ENCODE measurements at places on chromosomes 4 and X.

DNA sequence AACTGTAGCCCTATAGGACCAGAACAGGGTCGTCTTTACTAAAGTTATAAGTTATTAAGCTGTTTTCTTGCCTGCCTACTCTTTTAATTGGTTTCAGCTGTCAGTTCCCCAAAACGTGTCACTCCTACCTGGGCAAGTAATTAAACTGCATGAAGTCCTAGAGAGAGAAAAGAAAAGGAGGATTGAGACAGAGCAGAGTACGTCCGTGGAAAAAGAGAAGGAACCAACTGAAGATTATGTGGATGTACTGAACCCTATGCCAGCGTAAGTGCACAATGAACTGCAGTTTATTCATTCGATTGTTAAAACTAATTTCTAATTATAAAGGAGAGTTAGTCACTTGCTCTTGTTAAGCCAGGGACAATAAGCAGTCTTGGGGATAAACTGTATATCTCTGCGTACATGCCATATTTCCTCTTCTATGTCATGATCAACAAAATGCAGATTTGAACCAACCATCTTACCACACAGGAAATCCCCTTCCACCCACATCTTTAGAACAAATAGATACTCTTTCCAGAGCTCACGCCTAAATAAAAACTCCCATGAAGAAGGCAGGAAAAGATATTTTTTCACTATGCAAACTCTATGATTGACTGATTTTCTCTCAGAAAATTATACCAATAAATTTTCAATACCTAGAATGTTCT is 22.8 kb downstream of the STAP1 start:
- no peak for DNase-seq

- DNase-seq = no peak
Observed at GRCh38 chr4:99677161-99677560, 19.5 kb upstream of the C4orf54 start.

GRCh38 chr4:67884701-67885100 is 899 bp upstream of the TMPRSS11D start:
- DNase-seq = no peak

GRCh38 chrX:133215747-133216146 is 2.4 kb downstream of the TFDP3 start:
- no peak for DNase-seq

DNA sequence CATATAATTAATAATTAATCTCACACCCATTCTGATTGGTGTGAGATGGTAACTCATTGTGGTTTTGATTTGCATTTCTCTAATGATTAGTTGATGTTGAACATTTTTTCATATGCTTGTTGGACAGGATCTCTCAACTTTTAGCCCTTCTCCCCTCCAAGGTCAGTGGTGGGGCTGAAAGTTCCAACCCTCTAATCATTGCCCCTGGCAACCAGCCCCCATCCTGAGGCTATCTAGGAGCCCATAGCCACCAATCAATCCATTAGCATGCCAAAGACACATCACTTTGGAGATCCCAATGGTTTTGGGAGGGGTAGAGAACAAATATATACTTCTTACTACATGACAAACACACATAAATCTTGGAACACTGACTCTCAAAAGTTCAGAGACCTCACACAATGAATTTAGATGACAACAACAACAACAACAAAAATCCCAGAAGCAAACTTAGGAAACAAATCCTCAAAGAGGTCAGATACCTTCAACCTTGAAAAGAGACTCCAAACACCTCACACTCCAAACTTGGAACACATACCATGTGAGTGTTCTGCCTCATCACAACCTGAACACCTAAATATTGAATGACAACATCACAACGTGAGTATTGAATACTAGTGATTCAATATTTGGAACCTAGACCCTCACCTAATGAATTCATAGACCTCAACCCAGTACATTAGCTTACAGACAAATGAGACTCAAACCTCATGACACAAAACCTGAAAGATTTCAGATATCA is 19.0 kb upstream of the PAGE4 start:
- no peak for DNase-seq

- DNase-seq = no peak
Observed at GRCh38 chrX:38220415-38221390, at the start of gene SRPX. SRPX (minus strand) TSS chrX:38220871; CDS start chrX:38220792, 79 bp downstream.

DNA sequence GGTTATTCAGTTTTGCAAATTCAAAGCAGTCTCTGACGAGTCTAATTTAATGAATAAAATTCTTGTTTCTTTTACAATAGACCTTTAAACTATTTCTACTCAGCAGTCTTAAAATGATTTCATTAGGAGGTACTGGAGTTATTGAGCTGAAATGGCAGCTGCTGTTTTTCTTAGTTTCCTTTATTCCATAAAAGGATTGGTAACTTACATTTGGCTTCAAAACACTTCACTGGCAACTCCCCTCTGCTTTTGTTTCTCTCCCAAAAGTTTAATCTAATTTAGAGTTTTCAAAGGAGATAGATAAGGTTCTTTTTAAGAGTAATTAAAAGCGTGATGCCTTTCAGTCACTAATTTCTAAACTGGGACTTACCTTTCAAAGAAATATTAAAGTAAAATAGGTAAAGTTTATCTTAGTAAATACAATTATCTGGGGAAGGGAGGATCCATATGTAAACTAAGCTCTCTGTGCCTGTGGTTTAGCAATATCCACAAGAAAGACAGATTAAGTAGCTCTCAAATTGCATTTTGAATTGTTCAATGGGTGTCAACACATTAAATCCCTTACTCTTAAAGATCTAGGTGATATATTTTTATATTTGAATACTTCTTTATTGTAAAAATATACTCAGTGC is 17.1 kb upstream of the PCDH10 start:
- no peak for DNase-seq

GRCh38 chrX:107711521-107712181 is 63.9 kb downstream of the TSC22D3 start:
- no peak for DNase-seq

DNA sequence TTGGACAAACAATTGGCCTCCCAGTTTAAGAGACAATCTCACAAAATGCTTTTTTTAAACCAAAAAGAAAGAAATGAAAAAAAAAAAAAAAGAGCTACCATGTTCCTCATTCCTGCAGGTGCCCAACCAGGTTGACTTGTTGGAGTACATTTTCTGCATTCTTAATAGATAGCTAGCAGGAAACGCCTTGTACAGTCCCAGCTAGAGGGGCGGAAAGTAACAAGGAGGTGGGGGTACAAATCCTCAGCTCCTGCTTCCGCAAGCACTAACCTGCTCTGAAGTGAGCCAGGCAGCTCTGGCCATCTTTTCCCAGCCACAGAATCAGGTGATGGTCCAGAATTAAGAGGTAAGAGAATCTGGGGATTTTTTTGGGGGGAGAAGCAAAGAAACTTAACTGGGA is at the start of gene VGLL1:
VGLL1 (plus strand) TSS at position 265 of the 400 bp plus-strand sequence. CDS start 3,806 bp downstream, outside the sequence.
- no peak for DNase-seq

- DNase-seq = no peak
Observed at GRCh38 chr4:47835494-47835893, 2.4 kb downstream of the CORIN start.

DNA sequence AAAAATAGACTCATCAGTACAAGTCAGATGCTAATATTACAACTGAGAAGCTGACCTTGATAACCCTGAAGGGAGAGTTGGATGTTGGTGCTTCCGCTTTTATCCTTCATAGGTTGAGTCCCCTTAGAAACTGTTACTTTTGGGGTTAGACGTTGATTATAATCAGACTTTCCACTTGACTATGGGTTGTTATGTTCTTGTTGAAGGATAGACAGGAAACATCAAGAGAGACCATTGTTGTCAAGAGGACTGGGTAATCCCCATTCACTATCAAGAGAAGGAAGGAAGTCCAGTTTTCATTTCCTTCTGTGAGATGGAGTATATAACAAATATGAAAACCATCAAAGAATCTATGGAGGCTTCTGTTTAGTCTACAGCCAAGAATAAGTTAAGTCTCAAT is 229.9 kb upstream of the AFF2 start:
- no peak for DNase-seq

GRCh38 chr4:38735870-38736269 is 46.9 kb downstream of the TLR10 start:
- no peak for DNase-seq

- no peak for DNase-seq
Observed at GRCh38 chrX:37075892-37076595, 67.9 kb downstream of the FAM47C start.

GRCh38 chr4:76546759-76547742 is 112.0 kb downstream of the SHROOM3 start:
- no peak for DNase-seq

DNA sequence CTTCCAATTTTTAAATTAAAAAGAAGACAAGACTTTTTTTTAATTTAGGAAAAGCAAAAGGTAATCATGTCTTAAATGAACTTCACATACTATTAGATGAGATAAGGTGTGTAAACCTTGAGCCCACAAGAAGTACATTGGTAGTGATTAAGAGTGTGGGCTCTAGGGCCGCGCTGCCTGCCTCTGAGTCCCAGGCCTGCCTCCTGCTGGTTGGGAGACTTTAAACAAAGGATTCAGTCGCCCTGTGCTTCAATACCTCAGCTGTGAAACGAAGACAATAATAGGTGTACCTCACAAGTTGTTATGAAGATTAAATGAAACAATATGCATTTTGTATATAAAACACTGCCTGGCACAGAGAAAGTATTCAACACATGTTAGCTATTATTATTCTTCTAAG is 95.9 kb upstream of the MYOZ2 start:
- DNase-seq = no peak

DNA sequence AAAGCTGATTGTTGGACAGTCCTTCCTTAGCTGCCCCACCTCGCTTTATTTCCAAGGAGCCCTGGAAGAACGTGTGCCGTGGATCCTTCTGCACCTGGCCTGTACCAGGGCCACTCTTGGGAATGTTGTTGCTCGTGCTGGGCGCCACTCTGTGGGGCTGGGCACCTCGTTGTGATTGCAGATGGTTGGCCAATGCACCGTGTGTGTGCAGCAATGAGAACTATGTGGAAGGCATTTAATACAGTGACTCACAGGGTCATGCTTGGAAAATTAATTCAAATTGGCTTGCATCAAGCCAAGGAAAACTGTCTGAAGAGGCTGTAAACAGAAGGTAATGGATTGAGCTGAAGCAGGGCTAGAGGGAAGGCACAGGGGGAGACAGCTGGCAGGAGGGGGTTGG is 37.0 kb upstream of the CD99L2 start:
- no peak for DNase-seq

DNA sequence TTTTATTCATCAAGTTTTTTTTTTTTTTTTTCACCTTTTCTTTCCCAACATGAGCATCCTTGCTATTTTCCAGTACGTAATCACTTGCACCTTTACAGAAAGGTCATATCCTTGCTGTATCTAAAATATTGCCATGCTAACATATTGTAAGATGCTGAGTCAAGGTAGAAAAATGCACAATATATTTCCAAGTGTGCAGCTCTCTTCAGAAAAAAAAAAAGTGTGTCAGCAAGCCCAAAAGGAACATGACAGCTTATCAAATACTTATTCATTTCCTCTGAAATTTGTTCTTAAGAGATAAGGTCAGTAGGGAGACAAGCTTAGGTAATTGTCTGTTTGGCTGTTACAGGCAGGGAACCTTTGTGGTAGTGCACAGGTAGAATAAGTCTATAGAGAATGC is 27.0 kb downstream of the SH2D1A start:
- DNase-seq = no peak

- no peak for DNase-seq
Observed at GRCh38 chr4:119946359-119946758, 120.3 kb downstream of the MAD2L1 start.

- no peak for DNase-seq
Observed at GRCh38 chr4:160846121-160846520, 1317.7 kb downstream of the FSTL5 start.

DNA sequence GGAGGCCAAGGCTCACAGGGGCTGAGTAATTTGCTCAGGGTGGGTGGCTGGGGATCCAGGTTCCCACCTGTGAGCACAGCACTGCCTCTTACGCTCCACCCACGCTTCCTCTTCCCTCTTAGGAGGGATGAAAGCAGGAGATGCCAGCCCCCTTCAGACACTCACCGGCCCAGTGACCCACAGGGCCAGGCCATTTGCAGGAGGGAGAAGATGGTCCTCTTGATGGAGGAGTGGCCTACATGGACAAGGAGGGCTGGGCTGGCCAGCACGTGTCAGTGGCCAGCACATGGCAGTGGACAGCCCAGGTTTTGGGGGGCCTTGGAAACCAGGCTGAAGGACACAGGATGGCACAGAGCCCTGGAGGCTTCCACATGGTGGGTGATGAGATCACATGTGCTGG is 108.1 kb upstream of the PSAPL1 start:
- no peak for DNase-seq

GRCh38 chr4:88865466-88865865 is 167.8 kb upstream of the NAP1L5 start:
- no peak for DNase-seq

DNA sequence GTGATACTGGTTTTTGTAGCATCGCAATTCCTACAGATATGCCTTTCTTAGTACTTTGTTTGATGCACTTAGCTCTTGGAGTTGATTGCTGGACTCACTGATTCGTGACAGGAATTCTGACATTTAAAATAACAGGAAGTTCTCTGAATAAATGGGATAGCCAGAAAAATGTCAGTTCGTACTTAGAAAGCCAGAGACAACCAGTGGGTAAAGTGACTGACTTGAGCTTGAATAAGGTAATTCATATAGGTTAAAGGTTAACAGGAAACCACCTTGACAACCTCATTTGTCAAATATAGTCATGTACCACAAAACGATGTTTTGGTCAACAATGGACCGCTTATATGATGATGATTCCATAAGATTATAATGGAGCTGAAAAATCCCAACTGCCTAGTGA is 181.4 kb downstream of the RPA4 start:
- no peak for DNase-seq

GRCh38 chrX:153732401-153732800 is 7.7 kb downstream of the ABCD1 start:
- DNase-seq = no peak

- no peak for DNase-seq
Observed at GRCh38 chrX:134396174-134396573, 63.8 kb upstream of the HPRT1 start.

DNA sequence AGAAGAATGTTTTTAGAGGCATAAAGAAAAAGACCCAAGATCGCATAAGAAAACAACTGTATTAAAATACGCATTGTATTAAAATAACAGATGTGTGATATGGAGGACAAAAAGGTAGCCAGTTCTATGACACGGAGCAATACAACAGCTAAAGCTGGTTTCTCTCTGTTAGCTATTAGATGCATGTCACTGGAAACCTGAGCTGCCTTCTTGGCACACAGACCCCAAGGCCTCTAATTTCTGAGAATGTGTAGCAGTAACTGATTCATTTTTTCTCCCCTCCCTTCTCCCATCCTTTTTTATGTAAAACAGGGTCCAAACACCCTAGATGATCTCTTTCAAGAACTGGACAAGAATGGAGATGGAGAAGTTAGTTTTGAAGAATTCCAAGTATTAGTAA is 4.1 kb downstream of the S100G start:
- DNase-seq = no peak

- DNase-seq = no peak
Observed at GRCh38 chr4:74308215-74308614, at the start of gene EPGN. EPGN (plus strand) TSS chr4:74308470; CDS start chr4:74308534, 64 bp downstream.

Data from activated effector memory CD4-positive, alpha-beta T cell treated with anti-CD3 and anti-CD28 coated beads, Interleukin-2, amount 50 U/mL, for 16 hours (primary cell).